Activated naive CD8-positive, alpha-beta T cell treated with anti-CD3 and anti-CD28 coated beads, Interleukin-2, amount 10 ng/mL, durations not matched to agents 7 days and 5 days (primary cell): ENCODE measurements at places on chromosomes 12 and 14. TPM values are rescaled to one million over a fixed set of nuclear protein-coding genes. Genes with fewer than 3 reads are reported as not detected.

- H3K4me1 ChIP-seq = peaks cover 26% of the 10 kb centered on the region
- peak overlapping the region; percentile 13 for H3K4me3 ChIP-seq
- H3K36me3 ChIP-seq = peaks cover 35% of the 10 kb centered on the region
- H3K27me3 ChIP-seq = no peaks in the 10 kb centered on the region
These were observed 4.3 kb downstream of the P2RX4 start for GRCh38 chr12:121214166-121214777.

GRCh38 chr12:4482936-4483335 lies 37.3 kb upstream of the FGF6 start:
- no peak overlapping the region for H3K4me3 ChIP-seq
- peaks cover 7% of the 10 kb centered on the region for H3K27me3 ChIP-seq
- peaks cover 4% of the 10 kb centered on the region for H3K4me1 ChIP-seq
- DNase-seq = no peak
- no peak overlapping the region for H3K27ac ChIP-seq
- peaks cover 7% of the 10 kb centered on the region for H3K36me3 ChIP-seq

DNA sequence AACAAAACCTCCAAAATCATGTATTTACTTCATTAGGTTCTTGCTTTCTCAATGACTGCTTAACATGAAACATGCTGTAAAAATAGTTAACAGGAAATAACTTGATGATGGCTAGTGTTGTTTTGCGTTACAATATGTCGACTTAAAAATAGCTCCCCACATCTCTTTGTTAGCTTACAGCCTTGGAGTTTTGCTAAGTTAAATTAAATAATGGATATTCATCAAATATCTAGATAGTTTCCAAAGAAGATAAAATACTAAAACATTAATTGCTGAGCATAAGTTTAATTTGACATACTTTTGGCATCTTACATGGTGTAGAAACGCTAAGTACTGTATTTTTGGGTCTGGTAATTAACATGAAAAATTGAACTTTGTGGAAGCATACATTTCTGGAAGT lies 500.6 kb upstream of the NOVA1 start:
- H3K36me3 ChIP-seq = no peaks in the 10 kb centered on the region
- H3K4me3 ChIP-seq = no peak overlapping the region
- DNase-seq = no peak
- no peaks in the 10 kb centered on the region for H3K27me3 ChIP-seq

DNA sequence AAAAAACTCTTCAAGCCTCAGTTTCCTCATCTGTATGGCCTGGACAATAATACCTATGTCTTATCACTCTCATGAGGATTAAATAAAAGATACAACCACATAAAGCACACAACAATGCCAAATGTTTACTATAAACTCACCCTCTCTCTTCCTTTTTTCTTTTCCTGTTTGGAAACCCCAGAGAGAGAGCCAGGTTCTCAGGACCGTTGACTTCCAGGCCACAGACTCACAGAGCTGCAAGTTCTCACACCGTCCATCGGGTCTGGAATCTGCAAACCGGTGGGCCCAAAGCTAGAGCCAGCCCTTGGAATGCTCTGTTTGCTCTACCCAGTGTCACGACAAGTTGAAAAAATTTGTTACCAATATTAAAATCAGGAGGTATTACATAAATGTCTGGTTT lies 4.6 kb upstream of the CD4 start:
- peaks cover 27% of the 10 kb centered on the region for H3K4me1 ChIP-seq
- H3K27ac ChIP-seq = no peak overlapping the region
- no peak for DNase-seq
- peaks cover 6% of the 10 kb centered on the region for H3K27me3 ChIP-seq

DNA sequence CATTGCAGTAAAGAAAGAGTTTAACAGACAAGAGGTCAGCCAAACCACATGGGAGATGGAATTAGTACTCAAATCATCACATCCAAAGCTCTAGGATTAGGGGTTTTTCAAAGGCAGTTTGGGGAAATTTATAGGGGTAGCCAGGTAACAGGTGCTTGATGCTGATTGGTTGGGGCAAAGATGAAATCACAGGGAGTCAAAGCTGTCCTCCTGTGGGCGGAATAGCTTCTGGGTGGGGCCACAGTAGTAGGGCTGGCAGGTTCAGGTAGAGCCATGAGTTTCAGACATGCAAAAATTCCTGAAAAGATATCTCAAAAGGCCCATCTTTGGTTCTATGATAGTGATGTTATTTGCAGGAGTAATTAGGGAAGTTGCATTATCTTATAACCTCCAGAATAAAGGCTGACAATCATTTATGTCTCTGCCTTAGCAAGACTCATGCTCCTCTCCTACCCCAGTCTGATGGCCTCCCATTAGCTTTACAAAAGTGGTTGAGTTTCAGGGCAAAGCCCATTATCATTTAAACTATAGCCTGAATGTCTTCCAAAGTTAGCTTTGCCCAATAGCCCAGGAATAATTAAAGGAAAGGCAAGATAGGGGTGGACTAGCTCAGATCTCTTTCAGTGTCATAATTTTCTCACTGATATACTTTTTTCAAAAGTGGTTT lies 42.1 kb upstream of the CNTN1 start:
- H3K27ac ChIP-seq = no peak overlapping the region
- no peaks in the 10 kb centered on the region for H3K36me3 ChIP-seq
- H3K27me3 ChIP-seq = no peaks in the 10 kb centered on the region
- no peaks in the 10 kb centered on the region for H3K4me1 ChIP-seq
- no peak for DNase-seq

The SPX gene
- 0.11 TPM for total RNA-seq
